ENCODE measurements at places on chromosomes 3 and 15.

- no peak for DNase-seq
These were observed 292.3 kb downstream of the ADAMTS17 start for GRCh38 chr15:100049483-100049882.

DNA sequence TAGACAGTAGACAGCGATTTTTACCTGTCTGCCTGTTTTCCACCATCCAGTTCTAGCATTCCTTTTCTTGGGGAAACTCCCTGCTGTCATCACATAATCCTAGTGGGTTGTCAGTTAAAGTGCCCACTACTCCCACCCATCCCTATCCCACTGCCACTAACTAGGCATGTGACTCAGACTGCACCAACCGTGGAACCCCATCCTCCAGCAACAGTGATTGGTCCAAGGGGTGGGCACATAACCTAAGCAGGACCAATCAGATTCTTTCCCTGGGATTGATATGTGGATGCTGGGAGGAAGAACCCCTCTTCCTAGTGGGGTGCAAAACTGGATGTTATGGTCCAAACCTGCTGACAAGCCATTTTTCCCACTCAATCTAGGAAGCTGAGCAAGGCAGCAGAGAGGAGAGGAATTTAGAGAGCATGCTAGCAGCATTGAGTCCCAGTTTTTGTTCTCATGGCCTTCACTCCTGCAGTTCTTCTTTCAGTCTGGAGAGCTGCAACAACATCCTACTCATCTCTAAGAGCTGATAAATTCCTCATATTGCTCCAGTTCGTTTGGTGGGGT lies 3.9 kb upstream of the INSYN1 start:
- no peak for DNase-seq

- DNase-seq: no peak
These were observed 55.7 kb upstream of the CHL1 start for GRCh38 chr3:140748-141330.

GRCh38 chr3:38118421-38119247 lies 18.3 kb downstream of the ACAA1 start:
- no peak for DNase-seq

DNA sequence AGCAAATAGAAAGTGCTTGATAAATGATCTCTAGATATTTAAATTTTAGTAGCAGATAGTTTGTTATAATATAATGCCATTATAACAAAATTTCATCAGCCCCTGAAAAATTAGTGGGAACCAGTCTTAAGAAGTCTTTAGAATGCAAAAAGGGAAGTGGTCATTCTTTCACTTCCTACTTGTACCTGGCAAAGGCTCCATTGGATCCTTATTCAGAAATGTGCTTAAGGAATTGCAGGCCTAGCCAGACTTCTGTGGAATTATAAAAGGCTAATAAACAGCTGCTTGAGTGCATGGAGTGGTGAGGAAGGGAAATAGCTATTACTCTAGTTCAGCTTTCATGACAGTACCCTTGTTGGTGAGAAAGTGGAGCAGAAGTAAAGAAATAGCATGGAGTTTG lies 24.2 kb downstream of the PPM1L start:
- DNase-seq: no peak

DNA sequence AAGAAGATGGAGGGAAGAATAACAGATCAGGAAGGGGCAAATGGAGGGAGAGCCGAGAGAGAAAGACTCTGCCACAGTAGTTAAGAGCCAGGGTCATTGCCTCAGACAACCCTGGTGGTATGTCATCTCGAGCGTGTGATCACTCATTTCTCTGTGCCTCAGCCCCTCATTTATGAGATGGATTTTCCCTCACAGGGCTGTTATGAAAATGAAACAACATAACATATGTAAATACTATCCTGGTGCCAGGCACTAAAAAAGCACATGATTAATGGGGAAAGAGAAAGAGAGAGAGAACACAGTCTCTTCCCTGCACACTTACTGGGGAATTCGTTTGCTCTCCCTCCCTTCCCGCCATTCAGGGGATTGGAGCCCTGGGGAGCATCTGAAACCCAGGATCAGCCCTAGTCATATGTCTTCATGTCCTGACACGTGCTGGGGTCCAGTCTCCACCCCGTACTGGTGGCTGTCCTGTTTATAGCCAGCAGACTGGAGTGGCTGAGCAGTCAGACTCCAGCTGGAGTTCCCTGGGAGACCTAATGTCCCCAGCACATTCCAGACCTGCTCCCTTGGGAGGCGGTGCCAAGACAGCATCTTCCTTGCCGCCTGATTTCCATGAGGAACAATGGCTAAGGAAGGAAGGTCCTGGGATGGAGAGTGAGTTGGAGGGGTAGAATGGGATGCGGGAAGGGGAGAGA lies 14.7 kb upstream of the AMOTL2 start:
- DNase-seq: no peak

DNA sequence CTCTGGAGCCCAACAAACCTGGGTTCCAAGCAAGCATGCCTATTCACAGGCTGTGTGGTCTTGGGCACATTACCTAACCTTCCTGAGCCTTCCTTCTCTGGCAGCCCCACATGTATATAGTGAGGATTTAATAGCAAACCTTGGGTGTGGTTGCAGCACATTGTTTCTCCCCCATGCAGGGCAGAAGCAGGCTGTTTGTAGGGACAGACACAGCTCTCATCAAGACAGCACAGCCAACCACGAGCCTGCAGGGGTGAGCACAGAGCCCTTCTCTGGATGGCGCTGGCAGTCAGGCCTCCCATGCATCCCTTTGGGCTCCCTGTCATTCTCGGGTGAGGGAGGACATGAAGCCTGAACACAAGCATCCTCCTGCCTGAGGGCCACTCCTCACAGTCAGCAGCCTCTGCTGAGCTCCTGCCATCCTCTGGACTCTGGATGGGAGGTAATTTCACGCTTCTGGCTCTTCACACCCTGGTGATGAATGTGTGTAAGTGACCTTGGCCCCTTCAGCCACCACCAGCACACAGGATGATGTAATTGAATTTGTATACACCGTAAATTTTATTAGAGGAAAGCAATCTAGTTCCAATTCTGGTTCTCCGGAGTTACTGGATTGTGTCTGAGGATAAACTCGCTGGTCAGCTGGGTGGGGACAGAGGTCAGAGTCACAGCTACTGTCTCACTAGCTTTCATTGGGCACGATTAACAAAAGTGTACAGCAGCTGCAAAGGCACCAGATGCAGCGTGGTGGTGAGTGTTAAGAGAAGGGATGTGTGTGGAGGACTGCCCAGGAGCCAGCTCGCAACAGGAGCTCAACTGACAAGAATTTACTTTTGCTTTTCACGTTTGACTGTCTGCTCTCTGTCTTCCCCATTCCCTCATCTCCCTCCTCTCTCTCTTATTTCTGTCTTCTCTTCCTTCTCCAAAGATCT lies 118.1 kb downstream of the CLSTN2 start:
- DNase-seq: no peak

DNA sequence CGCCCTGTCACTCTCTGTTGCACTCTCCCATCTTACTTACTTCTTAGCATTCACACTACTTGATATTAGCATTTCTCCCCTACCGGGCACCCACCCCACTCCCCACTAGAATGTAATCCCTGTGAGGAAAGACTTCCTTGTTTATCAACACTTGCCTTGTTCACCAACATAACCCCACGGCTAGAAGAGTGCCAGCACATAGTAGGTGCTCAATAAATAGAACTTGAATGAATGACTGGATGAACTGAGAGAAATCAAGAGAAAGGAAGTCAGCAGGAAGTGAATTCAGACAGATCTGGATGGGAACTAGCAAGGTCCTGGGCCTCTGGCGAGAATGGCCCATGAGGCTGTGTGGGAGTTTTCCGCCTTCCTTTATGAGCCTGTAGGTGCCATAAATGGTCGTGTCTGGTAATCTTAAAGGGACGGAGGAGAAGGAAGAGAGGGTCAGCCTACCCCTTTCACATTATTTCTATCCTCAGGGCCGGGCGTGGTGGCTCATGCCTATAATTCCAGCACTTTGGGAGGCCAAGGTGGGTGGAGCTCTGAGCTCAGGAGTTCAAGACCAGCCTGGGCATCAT lies 42.4 kb upstream of the HERC1 start:
- no peak for DNase-seq

GRCh38 chr3:20154928-20155327 lies 31.1 kb downstream of the SGO1 start:
- no peak for DNase-seq

- DNase-seq: no peak
These were observed 289.0 kb downstream of the SLC9A9 start for GRCh38 chr3:143559296-143559695.

- DNase-seq: no peak
These were observed 522 bp upstream of the NRROS start for GRCh38 chr3:196638861-196639482.

- no peak for DNase-seq
These were observed 19.2 kb downstream of the LHFPL4 start for GRCh38 chr3:9534429-9534828.

DNA sequence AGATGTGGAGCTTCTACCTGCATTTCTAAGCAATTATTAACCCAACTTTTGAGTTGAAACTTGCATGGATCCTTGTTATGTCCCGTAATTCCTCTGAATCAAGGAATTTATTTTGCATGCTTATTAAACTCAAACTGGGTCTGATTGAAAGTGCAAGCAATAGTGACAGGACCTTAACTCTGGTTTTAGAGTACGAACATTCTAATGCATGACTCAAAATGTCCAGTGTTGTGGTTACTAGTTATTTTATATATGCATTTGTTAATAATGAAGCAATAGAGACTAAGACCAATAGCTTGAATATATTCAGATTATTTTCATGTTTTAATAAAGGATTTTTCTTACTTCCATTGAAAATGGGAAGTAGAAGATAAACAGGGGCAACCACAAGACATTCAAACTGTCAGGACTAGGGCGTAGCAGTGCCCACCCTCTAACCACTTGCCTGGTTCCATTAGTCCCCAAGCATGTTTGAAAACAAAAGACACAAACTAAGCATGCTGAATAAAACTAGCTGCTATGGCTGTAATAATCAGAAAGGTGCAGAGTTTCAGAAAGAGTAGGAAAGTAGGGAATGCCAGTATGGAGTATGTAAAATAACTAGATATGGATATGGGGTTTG lies 28.1 kb downstream of the OIP5 start:
- no peak for DNase-seq

DNA sequence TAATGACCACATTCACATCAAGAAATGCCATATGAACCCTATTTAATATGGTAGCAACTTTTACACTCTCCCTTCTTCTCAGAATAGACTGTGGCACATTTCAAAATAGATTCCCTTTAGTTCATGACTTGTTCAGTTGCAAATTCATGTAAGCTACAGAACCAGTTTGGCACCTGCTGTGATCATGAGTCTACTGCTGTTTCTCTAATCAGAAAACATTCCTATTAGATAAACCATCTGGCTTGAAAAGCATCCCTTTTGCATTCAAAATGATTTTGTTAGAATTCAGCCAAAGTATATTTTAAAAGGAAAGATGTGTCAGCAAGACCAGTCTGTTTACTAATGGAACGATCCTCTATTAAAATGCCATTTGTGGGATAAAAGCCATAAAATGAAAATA lies 304.4 kb downstream of the BCHE start:
- no peak for DNase-seq

DNA sequence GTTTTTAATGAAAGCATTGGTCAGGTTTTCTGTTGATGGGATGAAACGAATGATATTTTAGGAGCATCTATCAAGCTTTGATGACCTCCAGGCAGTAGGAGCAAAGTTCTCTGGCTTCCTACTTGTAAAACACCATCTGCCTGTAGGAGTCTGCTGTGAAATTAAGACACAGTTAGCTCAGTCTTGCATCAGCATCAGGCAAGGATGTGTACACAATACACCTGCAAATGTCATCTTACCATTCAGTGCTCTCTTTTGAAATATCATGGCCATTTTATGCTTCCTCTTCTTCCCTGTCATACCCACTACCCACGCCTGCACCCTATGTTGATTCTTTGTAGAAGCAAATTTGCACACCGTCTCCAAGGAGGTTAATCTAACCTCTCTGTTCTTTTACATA lies 38.2 kb downstream of the B3GALNT1 start:
- no peak for DNase-seq

DNA sequence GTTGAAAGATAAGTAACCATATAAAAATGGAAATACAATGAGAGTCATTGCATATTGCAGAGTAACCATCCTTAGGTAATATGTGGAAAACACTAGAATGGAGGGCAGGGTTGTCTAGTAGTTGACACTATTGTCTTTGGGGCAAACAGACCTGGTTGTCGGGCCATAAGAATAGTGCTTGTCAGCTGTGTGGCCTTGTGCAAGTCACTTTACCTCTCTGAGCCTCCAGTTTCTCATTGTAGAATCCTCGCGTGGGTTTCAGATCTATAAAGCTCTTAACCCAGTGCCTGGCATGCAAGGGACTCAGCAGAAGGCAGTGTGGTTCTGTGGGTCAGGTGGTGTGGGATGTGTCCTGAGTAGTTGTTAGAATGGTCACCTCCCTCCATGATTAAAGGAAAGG lies 32.0 kb downstream of the MRPS25 start:
- DNase-seq: no peak

DNA sequence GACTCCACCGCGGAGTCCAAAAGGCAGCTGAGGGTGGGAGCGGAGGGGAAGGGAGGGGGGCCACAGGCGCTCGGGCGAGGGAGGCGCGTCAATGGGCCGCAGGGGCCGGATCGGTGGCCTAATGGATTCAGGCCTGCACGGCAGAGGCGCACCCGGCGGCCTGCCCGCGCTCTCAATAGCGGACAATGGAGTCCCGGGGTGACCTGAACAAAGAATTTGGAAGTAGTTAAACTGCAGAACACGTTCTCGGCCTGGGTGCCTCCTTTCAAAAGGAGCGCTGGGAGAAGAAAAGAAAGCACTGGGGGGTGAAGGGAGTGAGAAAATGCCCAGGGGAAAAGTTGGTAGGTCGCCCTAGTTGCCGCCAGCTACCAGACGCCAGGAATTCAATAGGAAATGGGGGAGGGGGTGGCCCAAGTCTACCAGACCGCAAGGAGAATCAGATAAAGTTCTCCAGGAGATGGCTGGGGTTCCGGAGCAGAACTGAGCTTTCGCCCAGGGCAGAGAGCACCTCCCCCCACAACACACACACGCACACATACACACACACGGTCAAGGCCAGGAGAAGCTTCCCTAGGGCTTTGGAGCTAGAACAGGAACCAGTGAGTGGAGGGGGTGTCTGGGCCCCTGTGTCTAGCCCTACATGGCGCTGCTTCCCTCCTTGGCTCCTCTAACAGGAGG lies 25.8 kb upstream of the POLG start:
- no peak for DNase-seq

GRCh38 chr3:17118771-17119170 lies 234.0 kb downstream of the PLCL2 start:
- no peak for DNase-seq

GRCh38 chr3:37114251-37115145 lies 59.9 kb downstream of the LRRFIP2 start:
- DNase-seq: no peak

- DNase-seq: no peak
These were observed 490.9 kb downstream of the OCA2 start for GRCh38 chr15:27608248-27608647.
